ENCODE measurements at places on chromosomes 6 and 20.

DNA sequence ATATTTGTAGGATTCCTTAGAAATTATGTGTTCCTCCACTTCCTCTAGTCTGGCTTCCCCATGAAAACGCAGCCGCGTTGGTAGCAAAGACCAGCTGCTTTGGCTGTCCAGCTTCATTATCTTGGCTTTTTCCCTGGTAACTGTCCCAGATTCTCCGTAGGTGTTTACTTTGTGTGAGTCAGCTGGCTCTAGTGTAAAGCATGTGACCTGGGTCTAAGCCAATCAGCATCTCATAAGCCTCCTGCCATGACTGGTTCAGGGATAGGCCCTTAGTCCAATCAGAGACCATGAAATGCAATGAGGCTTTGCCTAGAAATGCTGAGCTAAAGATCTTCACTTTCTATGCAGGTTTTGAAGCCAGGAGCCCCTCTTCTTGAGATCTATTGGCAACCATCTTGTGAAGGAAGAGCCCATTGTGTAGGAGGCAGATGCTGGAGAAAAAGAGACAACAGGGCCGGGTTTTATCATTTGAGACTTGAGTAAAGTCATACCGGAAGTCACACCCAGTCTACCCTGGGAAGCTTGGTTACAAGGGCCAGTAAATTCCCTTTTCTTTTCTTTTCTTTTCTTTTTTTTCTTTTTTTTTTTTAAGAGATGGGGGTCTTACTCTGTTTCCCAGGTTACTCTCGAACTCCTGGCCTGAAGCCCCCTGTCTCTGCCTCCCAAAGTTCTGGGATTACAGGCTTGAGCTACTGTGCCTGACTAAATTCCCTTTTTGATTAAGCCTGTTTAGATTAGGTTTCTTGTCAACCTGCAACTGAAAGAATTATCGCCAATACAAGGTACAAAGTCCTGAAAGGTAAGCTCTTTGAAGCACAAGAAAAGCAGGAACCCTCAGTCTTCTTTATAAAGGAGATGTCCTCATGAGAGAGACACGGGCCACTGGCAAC lies 256.5 kb upstream of the RREB1 start:
- no peak for DNase-seq

- DNase-seq, result no peak
Observed at GRCh38 chr6:112651239-112651638, 304.1 kb downstream of the RFPL4B start.

DNA sequence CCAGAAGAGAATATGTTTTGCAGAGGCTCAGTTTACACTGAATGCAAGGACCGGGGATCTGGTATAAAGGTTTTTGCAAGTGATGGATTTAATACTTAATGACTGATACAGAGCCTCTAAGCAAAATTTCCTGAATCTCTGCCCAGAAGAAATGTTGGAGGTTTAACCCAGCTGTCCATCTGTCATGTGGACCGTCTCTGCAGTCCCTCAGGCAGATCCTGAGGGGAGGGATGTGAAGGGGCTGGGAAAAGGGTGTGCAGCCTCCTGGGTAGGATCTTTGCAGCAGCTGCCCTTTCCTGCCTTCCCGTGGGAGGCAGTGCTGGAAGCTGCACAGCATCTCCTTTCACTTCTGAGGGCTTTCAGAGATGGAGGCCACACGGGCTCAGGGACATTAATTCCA lies 207.0 kb downstream of the SLC24A3 start:
- DNase-seq, result no peak

DNA sequence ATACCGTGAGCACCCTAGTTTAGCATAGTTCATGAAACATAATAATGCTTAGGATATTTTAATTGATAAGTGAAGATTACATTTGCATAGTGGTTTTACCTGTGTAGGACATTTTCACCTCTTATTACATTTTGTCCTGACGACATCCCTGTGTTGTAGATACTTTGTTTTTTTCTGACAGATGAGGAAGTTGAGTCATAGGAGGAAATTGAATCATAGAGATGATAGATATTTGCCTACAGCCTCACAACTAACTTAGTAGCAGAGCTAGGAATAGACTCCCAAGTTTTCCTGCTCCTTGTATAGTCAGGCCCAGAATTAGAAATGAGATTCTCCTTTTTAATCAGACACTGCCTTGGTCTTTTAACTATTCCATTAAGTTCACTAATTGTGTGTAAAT lies 100.5 kb upstream of the SUPT3H start:
- DNase-seq, result no peak

- no peak for DNase-seq
Observed at GRCh38 chr6:151808371-151809241, 1.1 kb downstream of the ESR1 start.

- no peak for DNase-seq
Observed at GRCh38 chr6:5729080-5729434, 277.7 kb downstream of the NRN1 start.

GRCh38 chr20:48933017-48933766 lies 11.7 kb downstream of the ARFGEF2 start:
- no peak for DNase-seq

GRCh38 chr6:161162722-161163121 lies 111.1 kb downstream of the AGPAT4 start:
- no peak for DNase-seq

DNA sequence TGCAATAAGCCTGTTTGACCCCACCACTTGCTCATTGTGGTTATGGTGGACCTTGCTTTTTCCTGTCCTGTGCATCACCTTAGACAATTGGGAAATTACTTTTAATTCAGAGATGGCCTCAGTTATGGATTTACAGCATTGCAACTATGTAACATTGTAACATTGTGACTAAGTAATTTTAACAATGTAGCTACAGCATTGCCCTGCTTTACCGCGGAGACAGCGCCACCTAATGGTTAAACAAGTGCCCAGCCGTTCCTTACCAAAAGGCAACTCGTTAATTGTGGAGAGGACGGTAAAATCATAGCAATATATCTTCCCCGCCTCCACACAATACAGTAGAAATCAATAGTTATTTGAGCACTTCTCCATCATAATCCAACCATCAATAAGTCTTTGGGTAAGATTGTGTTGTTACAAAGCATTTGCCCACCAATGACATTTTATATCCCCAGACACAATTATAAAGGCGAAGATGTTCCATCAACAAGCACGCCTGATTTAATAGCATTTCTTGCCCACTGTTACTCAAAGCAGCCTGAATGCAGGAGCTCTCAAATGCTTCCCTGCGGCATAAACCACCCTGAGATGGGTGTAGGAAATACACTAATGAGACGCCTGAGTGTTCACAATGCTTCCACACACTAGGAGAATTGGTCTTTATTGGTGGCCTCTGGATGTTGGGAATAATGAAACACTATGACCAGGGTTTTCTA lies 93.7 kb downstream of the PROKR2 start:
- DNase-seq, result no peak
